ENCODE measurements at places on chromosomes 5 and 9. TPM values are rescaled to one million over a fixed set of nuclear protein-coding genes. Genes with fewer than 3 reads are reported as not detected.

The SLC36A3 gene
- not detected for total RNA-seq

The PCDH12 gene
- total RNA-seq, result 0.15 TPM

The PPP3R2 gene
- not detected for total RNA-seq

The XRCC4 gene
- total RNA-seq, result 6.6 TPM

The ZBED3 gene
- total RNA-seq, result 2.8 TPM

The OTULINL gene
- 0.17 TPM for total RNA-seq

The SAXO1 gene
- 0.17 TPM for total RNA-seq

The AGXT2 gene
- total RNA-seq, result 0.17 TPM

The NR4A3 gene
- 2.0 TPM for total RNA-seq

The OMD gene
- 0.33 TPM for total RNA-seq

The PLPPR1 gene
- not detected for total RNA-seq

The MPDZ gene
- 38.0 TPM for total RNA-seq

The IFNA21 gene
- not detected for total RNA-seq

The ZNF462 gene
- 17.0 TPM for total RNA-seq

The SLC44A1 gene
- total RNA-seq, result 87.8 TPM

The GMCL2 gene
- not detected for total RNA-seq

The CEP78 gene
- 23.9 TPM for total RNA-seq

The CYLC2 gene
- not detected for total RNA-seq

The CAVIN4 gene
- 1.2 TPM for total RNA-seq

The PIP5K1B gene
- not detected for total RNA-seq

The HNRNPAB gene
- total RNA-seq, result 37.5 TPM

The FCN1 gene
- not detected for total RNA-seq

The IFNK gene
- not detected for total RNA-seq

The DDX4 gene
- total RNA-seq, result not detected

The ITGA2 gene
- total RNA-seq, result 24.5 TPM

The SPINK4 gene
- total RNA-seq, result not detected

The MSMP gene
- total RNA-seq, result 1.2 TPM

The SLC12A7 gene
- 21.0 TPM for total RNA-seq

The LCN1 gene
- not detected for total RNA-seq

The MARCHF6 gene
- 82.5 TPM for total RNA-seq

The COL27A1 gene
- total RNA-seq, result 3.6 TPM

The GTF2H2 gene
- total RNA-seq, result 12.5 TPM

The FSTL4 gene
- total RNA-seq, result 0.17 TPM

The BARX1 gene
- total RNA-seq, result not detected

The OR1J2 gene
- total RNA-seq, result not detected

The IL5 gene
- not detected for total RNA-seq

The CER1 gene
- not detected for total RNA-seq

The TICAM2 gene
- 11.8 TPM for total RNA-seq

The CARTPT gene
- total RNA-seq, result not detected

The FREM1 gene
- total RNA-seq, result 0.17 TPM

The ASPN gene
- total RNA-seq, result 15.2 TPM

The WDR38 gene
- total RNA-seq, result not detected

The ENTREP1 gene
- under 0.01 TPM for total RNA-seq

The IFNB1 gene
- not detected for total RNA-seq

The SLCO4C1 gene
- total RNA-seq, result not detected

All from smooth muscle cell of trachea (primary cell).